Activated T-helper 1 cell treated with anti-CD3 and anti-CD28 coated beads, Interleukin-2, amount 50 U/mL, for 16 hours (primary cell): ENCODE measurements at places on chromosomes 11 and 22.

GRCh38 chr11:34271727-34272126, 86.1 kb downstream of the ABTB2 start:
- no peak for DNase-seq

DNA sequence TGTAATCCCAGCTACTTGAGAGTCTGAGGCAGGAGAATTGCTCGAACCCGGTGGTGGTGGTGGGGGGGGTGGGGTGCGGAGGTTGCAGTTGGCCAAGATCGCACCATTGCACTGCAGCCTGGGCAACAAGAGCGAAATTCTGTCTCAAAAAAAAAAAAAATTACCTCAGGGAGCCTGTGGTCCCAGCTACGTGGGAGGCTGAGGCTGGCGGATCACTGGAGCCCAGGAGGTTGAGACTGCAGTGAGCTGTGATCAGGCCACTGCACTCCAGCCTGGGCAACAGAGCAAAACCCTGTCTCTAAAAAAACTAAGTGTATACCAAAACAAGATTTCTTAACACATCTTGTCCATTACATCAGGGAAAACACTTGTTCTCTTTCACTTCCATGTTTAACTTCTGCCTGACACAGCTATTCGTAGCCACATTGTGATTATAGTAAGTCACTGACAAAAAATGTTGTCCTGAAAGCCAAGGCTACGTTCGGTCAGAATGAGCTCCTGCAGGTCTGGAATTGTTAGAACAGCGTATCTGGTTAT, 1.4 kb downstream of the TMEM80 start:
- no peak for DNase-seq

DNA sequence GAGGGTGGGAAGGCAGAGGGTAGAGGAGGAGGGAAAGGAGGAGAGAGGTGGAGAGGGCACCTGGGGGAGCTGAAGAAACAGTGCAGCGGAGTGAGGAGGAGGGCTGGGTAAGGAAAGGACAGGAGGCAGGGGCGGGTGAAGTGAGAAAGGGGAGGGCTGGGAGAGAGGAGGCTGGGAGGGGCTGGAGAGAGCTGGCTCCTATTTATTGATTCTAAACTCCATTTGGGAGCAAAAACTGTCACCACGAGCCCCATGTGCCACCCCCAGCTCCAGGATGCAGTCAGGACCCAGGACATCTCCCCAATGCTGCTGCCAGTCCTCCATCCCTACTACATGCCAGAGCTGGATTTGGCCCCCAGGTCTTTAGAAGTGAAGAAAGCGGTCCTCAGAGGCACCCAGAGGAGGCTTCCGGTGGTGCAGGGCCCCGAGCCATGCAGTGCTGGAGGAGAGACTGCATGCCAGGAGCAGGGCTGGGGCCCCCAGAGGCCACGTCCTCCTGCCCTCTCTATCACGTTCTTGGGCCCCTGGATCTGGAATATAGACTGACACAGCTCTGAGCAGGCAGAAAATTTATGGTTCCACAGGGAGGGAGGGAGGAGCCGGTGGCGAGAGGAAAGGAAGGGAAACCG, 53.7 kb downstream of the SLC22A12 start:
- no peak for DNase-seq

- no peak for DNase-seq
Measured at GRCh38 chr22:48088926-48089536, 1326.6 kb downstream of the TBC1D22A start.

DNA sequence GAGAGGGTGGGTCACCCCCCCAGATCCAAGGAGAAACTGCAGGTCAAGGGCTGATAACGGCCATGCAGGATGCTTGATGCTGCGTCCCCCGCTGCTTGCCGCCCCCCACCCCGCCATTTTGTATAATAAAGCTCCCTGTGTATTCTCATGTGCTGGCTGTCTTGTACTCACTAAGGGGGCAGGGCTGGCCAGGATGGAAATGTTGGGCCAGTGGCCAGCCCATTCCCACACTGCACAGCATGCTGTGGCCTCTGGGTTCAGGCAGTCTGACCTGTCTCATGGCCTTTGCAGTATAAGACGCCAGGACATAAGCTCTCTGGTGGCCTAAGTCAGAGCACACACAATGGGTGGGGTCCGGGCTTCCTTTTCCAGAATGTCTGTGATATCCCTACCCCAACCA, 421 bp upstream of the PRR33 start:
- no peak for DNase-seq

DNA sequence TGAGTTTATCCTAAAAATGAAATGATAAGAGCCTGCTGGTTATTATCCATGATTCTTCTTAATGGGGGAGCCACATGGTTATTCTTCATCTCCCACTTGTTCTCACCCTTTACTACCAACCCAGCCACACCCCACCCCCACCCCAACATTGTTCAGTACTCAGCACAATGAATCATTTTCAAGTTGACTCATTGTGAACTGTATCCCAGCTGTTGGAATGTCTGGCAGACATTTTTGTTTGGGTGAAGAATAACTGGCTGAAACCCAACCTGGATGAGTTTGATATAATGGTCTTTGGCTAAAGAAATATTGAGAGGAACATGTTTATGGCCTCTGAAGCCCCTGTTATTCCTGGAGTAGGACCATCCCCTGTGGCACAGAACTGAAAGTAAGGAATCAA, 136.2 kb downstream of the ELP4 start:
- no peak for DNase-seq
